Endothelial cell of umbilical vein (primary cell): ENCODE measurements at places on chromosomes 11 and 22. TPM values are rescaled to one million over a fixed set of nuclear protein-coding genes. Genes with fewer than 3 reads are reported as not detected.

- peak; percentile 32 for DNase-seq
Observed at GRCh38 chr22:17984114-17984513, 40.2 kb downstream of the MICAL3 start.

GRCh38 chr11:44104481-44105294 lies 9.2 kb downstream of the EXT2 start:
- no peak for DNase-seq

MPZL2 gene
- 37.1 and 49.5 TPM in 2 replicates for total RNA-seq

RAB38 gene
- 2.1 and 3.6 TPM in 2 replicates for total RNA-seq
